ENCODE measurements at places on chromosomes 2 and 18. TPM values are rescaled to one million over a fixed set of nuclear protein-coding genes. Genes with fewer than 3 reads are reported as not detected.

DNA sequence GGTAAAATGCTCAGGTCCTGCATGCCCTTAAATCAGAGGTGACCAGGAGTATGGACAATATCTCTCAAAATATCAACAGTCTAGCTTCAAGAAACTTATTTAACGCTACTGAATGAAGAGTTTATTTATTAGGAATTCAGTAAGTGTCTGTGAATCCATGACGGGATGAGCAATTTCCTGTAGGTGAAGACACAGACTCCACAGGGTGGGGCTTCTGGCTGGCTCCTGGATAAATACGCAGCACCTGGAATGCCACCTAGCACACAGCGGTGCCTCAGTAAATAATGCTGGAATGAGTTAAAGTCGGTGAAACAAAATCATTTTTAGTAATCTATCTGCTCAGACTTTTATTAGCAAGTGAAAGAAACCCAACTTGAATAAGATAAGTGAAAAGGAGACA lies 29.4 kb upstream of the MBP start:
- no peak for DNase-seq

DNA sequence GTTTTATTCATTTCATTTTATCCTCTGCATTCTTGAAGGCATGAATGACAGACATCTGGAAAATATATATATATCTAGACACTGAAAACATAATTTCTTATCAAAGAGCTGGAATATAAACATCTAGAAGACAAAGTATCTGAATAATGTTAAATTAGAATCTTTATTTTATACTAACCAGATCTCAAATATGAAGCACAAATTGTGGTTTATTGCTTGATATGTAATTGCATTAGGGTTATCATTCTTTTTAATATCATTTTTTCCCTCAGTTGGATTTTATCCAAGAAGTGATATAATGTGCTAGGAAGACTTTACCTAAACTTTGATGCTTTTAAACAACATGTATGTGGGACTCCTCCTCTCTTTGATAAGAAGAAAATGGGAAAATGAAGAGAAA lies 331.2 kb downstream of the ARHGAP15 start:
- no peak for DNase-seq

- no peak for DNase-seq
Measured at GRCh38 chr2:47402555-47402804, 476 bp upstream of the MSH2 start.

DNA sequence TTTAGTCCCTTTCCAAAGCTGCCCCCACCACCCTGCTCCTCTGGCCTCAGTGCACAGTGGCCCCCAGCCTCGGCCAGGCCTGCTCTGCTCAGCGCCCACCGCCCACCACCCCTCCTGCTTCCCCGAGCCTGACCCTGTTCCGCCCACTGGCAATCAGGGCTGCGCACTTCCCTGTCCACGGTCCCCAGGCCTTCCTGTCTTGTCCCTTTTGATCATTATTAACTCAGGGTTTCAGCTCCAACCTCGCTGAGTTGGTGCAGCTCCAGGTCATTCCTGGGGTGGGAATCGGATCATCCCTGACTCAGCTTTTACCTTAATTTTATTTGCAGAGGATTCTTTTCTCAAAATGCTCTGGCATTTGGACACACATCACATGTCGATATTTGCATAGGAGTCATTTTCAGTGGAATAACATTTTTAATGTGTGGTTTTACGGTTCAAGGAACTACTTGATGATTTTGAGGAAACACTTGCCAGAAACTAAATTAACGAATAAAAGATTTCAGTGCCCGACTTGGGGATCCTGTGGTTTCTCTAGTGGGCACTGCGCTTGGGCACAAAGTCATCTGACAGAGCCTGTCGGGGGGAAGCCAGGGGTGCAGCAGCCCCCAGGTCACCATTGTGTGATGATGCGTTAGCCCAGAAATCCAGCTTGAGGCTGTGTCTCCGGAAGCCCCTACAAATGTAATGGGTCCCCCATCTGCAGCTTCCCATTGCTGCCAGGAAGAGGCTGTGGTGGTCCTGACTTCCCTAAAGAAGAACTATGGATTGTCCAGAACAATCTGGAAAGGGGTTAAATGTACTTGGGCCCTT lies 1.0 kb upstream of the ESPNL start:
- no peak for DNase-seq

DNA sequence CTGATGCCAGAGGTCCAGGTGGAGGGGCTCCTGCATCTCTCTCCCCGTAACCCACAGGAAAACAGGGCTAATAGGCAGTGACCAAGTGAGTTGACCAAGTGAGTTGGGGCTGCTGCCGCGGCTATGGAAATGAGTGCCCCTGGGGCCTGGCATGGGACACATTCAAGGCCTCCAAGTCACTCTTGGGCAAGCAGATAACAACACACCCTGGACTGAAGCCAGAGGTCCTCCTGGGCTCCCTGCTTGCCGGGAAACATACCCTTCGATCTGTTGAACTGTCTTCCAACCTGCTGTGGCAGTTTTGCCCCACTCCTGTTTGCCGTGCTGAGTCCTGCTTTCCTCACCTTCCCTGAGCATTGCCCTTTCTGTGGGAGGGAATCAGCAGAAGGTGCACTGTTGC lies 89.2 kb downstream of the LIPG start:
- DNase-seq: no peak

DNA sequence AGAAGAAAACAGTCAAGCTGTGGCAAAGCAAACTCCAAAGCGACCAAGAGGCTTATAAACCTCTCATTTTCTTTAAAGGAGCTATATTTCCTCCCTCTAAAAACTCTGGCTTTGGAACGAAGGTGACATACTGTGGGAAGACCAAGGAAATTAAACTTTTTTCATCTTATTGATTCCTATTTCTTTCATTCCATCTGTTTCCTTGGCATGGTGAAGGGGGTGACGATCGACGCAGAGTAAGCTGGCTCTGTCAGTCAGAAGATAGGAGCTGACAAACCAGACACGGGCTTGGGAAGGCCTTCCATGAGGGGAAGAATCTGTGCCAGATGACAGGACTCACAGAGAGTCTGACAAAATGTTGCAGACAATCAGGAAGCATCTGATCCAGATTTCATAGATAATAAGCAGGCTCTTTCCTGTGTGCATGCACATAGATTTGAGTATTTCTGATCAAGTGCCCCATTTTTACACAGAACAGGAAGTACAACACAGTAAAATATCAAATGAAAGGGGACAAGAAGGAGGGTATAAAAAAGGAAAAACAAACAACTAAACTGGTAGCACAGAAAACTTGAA lies 261.7 kb downstream of the SATB2 start:
- DNase-seq: no peak

GRCh38 chr2:83953697-83954096 lies 505.4 kb downstream of the SUCLG1 start:
- DNase-seq: no peak

DNA sequence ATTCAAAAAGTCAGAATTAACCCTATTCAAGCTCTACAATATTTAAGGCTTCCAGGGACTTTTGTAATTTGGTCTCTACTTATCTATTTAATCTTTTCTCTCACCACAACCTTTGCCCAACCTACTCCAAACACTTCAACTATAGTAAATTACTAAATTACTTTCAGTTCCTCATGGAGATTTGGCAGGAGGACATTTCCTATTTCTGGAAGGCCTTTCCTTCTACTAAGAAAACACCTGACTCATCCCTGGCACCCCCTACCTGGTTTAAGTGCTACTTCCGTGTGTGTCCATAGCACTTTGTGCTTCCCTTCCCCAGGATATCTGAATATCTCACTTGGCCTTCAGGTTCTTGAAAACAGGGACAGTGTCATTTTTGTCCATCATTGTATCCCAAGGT lies 96.3 kb downstream of the UPP2 start:
- no peak for DNase-seq

DNA sequence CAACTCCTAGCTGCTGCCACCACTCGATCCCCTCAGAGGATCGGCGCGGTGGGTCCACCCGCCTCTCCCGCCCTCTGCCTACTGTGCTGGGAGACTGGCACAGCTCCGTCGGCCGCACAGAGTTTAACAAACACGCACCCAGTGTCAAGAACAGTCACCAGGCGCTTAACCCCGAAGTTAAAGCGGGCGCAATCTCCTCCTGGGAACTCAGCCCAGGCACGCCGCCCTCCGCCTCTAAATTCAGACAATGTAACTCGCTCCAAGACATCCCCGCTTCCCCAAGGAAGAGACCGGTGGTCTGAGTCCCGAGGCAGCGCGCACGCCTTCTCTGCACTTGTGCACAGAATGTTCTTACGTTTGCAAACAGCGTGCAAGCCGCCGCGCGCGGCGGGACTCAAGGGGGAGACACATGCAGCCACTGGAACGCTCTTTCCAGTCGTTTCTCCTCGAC lies 533 bp downstream of the CXCR4 start:
- peak; percentile 71 for DNase-seq

GRCh38 chr2:120437604-120438000 lies 91.7 kb downstream of the INHBB start:
- no peak for DNase-seq

- no peak for DNase-seq
Measured at GRCh38 chr2:186641807-186642321, 52.0 kb upstream of the FAM171B start.

GRCh38 chr18:73079920-73080319 lies 212.1 kb upstream of the NETO1 start:
- DNase-seq: no peak

GRCh38 chr2:205276116-205276777 lies 406.1 kb upstream of the NRP2 start:
- DNase-seq: no peak

DNA sequence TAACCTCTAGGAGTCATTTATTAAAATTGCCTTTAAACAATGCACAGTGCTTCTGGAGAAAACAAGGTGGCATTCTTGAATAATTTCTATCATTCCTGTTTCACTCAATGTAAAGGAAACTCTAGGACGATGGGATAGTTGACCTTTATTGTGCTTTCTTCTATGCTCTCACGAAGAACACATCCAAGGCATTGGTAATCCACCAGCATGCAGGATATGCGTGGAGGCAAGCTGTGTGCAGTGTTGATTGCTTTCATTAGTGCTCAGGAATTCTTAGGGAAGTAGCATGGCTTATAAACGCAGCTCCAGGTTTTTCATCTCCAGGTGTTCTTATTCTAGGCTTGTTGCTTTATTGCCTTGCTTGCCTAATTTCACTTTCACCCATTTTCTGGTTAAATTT lies 58.4 kb upstream of the CAVIN2 start:
- no peak for DNase-seq

- no peak for DNase-seq
Measured at GRCh38 chr2:176414641-176415040, 145.4 kb downstream of the MTX2 start.

DNA sequence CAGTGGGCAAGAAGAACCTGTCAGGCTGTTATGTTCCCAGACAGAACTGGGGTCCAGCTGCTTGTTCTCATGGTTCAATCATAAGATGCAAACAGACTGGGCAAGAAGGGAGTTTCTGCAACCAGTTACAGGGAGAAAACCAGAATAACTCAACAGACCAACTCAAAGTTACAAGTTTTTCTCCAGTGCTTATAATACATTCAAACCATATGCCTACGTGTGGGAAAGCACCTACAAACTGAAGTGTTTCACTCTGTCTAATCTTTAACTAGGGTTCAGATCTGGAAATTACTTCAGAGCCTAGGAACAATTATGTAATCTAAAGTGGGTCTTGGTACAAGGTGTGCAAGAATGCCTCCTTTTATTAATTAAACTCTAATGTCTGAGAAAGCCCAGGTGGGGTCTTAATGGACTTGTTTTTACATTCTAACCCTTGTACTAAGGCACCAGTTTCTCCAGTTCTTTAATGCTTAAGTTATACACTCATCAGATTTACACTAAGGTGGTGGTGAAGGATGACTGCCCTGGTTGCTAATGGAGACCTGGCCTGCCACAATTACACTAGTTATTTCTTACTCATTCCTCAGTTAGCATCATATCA lies 951.9 kb downstream of the TSN start:
- no peak for DNase-seq

DNA sequence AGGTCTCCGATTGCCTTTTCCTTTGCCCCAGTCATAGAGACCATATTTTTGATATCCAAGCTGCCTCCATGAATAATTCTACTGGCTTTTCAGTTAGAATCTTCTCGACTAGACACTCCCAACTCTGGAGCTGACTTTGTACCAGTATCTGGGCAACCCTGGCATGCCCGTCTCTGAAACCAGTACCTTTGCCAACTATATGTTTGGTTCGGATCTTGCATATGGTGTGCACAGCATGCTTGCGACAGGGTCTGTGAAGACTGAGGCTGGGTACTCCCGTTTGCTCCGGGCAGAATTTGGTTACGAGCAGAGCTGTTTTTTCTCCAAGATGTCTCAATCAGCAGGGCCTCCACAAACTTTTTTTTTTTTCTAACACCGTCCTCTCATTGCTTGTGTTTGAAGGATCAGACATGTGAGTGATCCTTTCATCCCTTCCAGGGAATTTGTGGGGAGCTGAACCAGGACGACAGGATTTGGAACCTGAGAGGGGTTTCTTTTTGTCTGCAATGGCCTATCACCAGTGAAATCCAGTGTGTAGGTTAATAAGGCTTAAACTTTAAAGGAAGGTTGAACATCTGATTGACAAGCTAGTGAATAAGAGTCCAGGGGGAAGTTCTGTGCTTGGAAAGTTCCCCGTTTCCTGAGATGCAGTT lies 322.3 kb downstream of the MYCN start:
- no peak for DNase-seq

- no peak for DNase-seq
Measured at GRCh38 chr18:52156166-52156565, 183.8 kb upstream of the DCC start.

GRCh38 chr2:197191177-197191939 lies 119.2 kb downstream of the ANKRD44 start:
- no peak for DNase-seq

DNA sequence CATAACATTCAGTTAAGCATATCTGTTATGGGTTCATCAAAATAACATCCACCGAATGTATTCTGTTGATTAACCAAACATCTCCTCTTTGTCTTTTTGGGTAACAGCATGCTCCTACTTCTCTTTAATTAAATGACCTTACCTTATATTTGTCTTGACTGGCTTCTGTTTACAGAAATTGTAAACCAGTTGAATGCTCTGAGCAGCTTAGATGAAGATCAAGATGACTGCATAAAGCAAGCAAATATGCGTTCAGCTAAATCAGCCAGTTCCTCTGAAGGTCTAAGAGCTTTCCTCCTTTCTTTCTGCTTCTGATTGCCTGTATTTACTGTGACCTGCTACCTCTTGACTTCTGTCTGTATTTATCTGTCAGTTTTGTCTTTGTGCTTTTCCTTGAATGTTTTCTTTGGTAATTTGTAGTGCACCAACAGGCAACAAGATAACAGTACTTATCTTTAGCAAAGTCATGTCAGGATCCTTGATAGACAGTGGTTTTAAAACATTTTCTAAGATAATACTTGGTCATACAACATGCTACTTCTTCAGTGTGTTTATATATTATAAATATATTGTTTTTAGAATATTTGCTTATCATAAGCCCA lies 152.8 kb downstream of the EHBP1 start:
- no peak for DNase-seq

The PAIP2B gene
- 69.7 TPM for total RNA-seq

The ATP6V1B1 gene
- total RNA-seq: 0.43 TPM

The TBR1 gene
- not detected for total RNA-seq

The TMEM169 gene
- 0.62 TPM for total RNA-seq

The HAT1 gene
- total RNA-seq: 31.1 TPM

The IL1RN gene
- 0.51 TPM for total RNA-seq

The SPDYA gene
- total RNA-seq: 0.24 TPM

The GPR45 gene
- not detected for total RNA-seq

The CD8B gene
- total RNA-seq: 0.46 TPM

The GPR39 gene
- not detected for total RNA-seq

The CXCR1 gene
- 0.54 TPM for total RNA-seq

The CHRND gene
- not detected for total RNA-seq

The REG3A gene
- total RNA-seq: not detected

The MEP1B gene
- not detected for total RNA-seq

The CPSF3 gene
- total RNA-seq: 14.0 TPM

The CCDC141 gene
- total RNA-seq: 136 TPM

The DGUOK gene
- total RNA-seq: 17.7 TPM

The ALPP gene
- total RNA-seq: not detected
